ENCODE measurements at places on chromosomes 2 and 18.

DNA sequence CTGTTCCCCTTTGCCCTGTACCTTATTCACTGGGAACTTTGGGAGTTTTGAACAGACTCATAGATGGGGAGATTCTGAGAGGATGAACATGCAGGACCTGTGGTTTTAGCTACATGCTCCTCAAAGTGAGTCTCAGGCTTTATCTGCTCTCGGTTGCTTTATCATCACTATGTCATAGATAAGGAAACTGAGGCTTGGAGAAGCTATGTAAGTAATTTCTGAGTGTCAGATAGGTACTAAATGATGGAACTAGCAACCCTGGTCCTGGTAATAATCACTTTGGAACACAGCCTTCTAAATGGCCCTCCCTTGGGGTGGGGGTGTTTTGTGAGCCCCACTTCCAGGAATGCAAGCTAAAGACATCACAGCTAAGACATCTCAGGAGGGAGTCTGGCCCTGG, 186.2 kb upstream of the MEX3C start:
- DNase-seq, result no peak

DNA sequence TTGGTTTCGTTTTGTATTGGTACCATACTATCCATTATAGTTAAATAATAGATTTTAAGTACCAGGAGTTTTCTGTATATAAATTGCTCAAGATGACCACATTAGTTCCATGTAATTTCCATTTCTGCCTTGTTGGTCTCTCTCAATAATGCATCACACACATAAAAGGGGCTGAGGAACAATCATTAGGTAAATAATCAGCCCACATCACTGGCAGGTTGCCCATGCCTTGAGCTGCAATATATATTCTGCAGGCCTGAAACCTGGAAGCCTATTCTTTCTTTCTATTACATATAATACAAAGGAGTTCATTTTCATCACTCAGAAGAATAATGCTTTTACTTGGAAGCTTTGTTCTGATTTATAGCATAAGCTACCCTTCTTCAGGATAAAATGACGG, 616.1 kb upstream of the PKDCC start:
- DNase-seq, result no peak

- no peak for DNase-seq
These were observed 650.8 kb upstream of the FANCL start for GRCh38 chr2:58891828-58892377.

GRCh38 chr18:41077076-41077475, 878.0 kb upstream of the PIK3C3 start:
- no peak for DNase-seq

GRCh38 chr2:238506371-238507068, 79.8 kb downstream of the ASB1 start:
- no peak for DNase-seq

- no peak for DNase-seq
These were observed 51.0 kb downstream of the MOGAT1 start for GRCh38 chr2:222722327-222722946.

DNA sequence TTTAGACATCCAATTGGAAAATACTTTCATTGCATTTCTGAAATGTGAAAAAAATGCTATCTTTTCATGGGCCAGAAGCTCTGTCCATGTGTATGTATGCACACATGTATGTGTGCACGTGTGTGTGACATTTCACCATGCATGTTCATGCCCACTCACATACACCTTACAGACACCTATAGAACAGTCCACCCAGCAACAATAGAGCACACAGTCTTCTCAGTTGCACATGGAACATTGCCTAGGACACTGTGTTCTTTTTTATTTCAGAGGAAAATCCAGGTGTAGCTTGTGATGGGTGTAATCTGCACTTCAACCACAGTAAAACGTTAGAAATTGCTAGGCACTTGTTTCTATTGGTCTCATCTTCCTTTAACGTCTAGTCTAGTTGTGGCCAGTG, 114.8 kb upstream of the RGPD4 start:
- no peak for DNase-seq
